ENCODE measurements at places on chromosomes 7 and 10.
A peak's percentile ranks its signal among the peaks of the same experiment; 100 is the strongest.

DNA sequence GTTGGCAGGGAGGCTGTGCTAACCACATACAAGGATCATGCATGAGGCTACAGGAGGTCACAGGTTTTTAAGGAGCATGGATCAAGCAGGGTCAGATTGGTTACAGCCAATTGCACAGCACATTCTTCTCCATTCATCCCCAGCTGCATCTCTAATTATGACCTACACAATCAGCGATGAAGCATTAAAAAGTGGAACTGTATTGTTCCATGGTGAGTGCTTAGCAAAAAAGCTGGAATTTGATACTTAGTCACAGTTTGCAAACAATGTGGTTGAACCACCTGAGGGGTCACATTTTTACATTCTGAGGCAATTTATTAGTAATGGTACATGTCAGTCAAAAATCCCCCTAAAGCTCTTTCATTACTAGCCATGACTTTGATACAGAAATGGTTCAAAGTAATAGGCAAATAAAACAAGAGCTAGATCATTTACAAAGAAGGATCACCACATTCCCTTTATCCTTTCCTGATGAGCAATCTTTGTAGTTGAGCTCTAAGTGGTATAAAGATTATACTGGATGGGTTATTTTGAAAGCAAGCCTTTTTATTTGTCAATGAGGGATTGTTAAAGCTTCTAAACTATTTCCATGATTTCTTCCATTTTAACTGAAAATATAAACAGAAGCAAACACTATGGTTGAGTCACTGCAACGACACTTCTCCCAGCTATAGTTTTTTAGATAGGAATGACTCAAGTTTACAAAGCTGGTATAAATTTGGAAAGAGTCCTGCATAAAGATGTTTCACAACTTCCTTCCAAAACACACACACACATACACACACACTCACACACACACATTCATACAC lies 217.8 kb upstream of the SEMA3A start:
- DNase-seq: no peak

- DNase-seq: no peak
These were observed 25.7 kb downstream of the CACNA2D1 start for GRCh38 chr7:82417898-82418297.

DNA sequence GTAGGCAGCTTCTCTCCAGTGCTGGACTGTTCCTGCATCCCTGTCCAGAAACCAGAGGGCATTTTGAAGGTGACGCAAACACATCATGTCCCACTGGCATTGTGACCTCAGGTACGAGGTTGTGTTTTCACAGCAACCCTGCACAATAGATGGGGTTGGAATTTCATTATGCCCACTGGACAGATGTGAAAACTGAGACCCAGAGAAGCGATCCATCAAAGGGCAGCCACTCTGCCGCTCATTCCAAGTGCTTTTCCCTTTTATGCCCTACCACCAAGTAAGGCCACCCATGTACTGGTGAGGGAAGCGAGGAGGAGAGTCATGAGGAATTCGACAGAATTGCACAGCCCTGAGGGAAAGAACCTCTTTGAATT lies 63.3 kb downstream of the CALML3 start:
- DNase-seq: no peak

DNA sequence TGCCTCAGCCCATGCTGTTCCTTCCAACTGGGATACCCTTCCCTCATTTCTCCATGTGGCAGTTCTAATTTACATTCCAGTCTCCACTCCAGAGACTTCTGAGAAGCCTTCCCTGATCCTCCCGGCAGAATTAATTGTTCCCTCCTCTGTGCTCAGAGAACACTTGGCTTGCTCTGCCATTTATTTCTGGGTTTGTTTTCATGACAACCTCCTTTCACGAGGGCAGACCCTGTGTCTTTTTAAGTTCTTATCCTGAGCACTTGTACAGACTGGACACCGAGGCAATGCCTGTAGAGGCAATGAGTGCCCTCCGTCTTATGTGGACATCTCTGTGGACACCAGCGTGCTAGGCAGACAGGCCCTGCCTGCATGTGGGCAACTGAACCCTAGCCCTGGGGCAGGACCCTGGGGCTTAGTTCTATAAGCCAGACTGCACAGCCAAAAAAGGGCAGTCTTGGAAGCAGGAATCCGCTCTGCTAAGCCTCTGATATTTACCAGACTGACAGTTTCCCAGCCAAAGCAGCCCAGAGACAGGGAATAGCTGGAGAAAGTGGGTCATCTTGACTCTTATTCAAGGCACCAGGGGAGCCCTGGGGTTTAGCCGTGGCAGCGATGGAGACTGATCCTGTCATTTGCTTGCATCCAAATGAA lies 474.0 kb downstream of the RPS24 start:
- DNase-seq: no peak

DNA sequence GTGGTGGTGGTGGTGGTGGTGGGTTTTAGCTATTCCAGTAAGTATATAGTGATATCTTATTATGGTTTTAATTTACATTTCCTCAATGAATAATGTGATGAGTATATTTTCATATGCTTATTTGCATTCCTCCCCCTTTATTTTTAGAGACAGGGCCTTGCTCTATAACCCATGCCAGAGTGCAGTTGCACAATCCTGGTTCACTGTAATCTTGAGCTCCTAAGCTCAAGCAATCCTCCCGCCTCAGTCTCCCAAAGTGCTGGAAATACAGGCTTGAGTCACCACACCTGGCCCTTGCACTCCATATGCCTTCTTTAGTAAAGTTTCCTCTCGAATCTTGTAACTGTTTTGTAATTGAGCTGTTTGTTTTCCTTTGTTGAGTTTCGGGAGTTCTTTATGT lies 577.7 kb upstream of the AUTS2 start:
- no peak for DNase-seq

GRCh38 chr10:93576888-93577287 lies 10.4 kb downstream of the FFAR4 start:
- no peak for DNase-seq

DNA sequence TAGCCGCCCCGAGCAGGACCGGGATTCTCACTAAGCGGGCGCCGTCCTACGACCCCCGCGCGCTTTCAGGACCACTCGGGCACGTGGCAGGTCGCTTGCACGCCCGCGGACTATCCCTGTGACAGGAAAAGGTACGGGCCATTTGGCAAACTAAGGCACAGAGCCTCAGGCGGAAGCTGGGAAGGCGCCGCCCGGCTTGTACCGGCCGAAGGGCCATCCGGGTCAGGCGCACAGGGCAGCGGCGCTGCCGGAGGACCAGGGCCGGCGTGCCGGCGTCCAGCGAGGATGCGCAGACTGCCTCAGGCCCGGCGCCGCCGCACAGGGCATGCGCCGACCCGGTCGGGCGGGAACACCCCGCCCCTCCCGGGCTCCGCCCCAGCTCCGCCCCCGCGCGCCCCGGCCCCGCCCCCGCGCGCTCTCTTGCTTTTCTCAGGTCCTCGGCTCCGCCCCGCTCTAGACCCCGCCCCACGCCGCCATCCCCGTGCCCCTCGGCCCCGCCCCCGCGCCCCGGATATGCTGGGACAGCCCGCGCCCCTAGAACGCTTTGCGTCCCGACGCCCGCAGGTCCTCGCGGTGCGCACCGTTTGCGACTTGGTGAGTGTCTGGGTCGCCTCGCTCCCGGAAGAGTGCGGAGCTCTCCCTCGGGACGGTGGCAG lies at the start of gene MGMT:
Gene MGMT (plus strand): TSS at position 539 of the 656 bp plus-strand sequence.
- DNase-seq: peak; percentile 83

DNA sequence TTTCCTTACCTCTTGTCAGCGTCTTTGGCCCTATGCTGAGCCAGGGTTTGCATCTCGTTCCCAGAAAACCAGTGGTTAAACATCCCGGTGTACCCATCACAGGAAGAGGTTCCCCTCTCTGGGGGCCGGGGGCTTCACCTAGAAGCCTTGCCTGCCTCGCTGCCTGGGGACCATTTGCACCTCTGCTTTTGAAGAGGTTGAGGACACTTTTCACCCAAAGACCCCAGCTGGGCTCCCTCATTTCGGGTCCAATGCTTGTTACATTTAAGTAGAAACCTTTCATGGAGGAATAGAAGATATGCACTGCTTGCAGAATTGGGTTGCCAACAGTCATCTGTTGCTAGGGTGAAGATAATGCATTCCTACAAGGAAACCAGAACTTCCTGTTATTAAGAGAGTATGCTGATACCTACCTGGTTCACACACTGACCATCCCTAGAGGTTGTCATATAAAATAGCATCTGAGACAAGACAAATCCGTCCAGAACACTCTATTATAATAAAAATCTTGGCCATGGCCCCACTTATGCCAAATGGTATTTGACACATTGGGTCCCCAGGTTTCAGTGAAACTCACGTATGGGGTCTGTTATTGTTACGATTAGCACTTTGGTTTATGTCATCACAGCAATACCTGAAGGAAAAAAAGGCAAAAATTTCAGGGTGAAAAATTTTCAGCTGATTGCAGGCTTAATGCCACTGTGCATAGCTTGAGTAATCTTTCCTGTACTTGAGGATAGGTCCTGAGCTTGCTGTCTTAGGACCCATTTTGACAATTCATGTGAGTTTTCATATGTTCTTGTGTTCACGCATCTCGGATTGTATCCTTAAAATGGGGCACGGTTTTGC lies 917 bp downstream of the ZNF365 start:
- DNase-seq: no peak

GRCh38 chr10:17412323-17412722 lies 42.1 kb downstream of the ST8SIA6 start:
- DNase-seq: no peak

GRCh38 chr10:67492317-67493019 lies 203.5 kb downstream of the CTNNA3 start:
- DNase-seq: no peak

DNA sequence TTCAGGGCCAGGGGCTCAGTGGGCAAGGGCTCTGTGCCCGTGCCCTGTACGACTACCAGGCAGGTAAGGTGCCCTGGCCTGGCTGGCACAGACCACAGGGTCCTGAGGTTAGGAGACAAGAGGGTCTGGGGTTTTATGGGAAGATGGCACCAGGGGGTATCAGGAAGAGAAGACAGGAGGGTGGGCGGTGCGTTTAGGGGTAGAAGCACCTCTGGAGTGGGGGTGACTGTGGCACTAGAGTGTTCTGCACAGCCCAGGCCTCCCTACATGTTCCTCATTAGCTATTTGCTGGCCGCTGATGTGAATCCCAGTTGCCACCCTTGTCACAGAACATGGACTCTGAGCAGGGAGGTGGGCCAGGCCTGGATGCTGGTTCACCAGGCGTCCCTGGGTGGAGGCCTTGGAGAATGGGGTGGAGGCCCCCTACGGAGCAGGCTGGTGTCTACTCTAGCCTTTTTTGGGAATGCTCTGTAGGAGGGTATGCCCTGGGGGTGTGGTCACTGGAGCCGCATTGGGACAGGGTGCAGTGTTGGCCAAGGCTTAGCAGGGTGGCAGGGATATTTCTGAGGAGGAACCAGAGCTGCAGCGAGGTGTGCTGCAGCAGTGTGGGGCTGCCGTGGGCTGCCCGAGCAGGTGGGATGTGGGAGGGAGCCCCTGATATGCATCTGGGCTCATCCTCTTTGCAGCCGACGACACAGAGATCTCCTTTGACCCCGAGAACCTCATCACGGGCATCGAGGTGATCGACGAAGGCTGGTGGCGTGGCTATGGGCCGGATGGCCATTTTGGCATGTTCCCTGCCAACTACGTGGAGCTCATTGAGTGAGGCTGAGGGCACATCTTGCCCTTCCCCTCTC lies 5.0 kb downstream of the PGAM2 start:
- no peak for DNase-seq

- no peak for DNase-seq
These were observed 294.0 kb upstream of the AKR1E2 start for GRCh38 chr10:4532011-4532410.

- no peak for DNase-seq
These were observed 6.1 kb downstream of the CYP26A1 start for GRCh38 chr10:93079663-93080349.

- no peak for DNase-seq
These were observed 29.5 kb upstream of the VDAC2 start for GRCh38 chr10:75181073-75181472.

DNA sequence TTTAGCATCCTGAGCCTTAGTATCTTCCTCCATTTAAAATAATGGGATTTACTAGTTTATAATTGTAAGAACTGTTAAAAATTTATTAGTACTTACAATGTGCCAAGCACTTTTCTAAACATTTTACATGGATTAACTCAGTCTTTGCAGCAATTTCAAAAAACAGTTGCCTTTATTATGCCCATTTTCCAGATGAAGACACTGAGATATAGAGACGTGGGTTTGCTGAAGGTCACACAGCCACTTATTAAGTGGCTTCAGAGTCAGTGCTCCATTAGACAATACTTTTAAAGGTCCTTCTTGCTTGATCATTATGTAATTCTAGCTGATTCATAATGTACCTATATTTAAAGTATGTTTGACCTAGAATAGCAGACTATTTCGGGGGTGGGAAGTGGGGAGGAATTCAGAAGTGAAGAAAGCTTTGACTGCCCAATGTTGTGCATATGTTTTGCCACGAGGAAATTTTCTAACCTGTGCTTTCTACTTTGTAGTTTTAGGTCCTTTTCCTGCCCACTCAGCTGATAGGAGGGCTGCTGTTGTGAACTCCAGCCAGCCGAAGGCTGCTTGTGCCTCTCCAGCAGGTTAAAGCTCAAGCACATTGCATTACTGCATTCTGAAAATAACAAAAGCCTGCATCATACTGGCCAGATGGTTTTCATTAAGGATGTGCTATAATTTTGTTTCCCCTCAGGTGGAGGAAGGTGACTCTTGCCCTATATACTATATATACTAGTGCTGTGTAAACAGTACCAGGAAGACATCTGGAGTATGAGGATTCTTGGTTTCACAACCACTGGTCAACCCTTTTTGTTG lies 4.3 kb downstream of the PLEKHA8 start:
- DNase-seq: no peak

GRCh38 chr10:10892290-10892875 lies 125.3 kb upstream of the CELF2 start:
- DNase-seq: no peak

- no peak for DNase-seq
These were observed 9.2 kb downstream of the TNPO3 start for GRCh38 chr7:129045682-129046081.

DNA sequence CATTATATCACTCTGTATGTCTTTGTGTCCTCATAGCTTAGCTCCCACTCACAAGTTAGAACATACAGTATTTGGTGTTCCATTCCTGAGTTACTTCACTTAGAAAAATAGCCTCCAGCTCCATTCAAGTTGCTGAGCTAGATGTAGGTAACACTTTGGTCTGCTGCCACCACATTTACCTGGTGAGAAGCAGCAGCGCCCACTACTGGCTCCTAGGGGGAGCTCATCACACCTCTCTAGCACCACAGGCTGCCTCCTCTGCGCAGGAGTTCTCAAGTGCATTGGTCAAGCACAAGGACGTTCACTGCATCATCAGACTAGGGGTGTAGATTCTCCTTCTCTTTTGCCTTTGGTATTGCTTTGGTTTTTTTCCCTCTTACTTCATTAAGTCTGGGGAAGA lies 530.9 kb upstream of the AUTS2 start:
- DNase-seq: no peak

- no peak for DNase-seq
These were observed 100.4 kb downstream of the TAX1BP1 start for GRCh38 chr7:27840313-27840712.

- no peak for DNase-seq
These were observed 67.8 kb downstream of the CTBP2 start for GRCh38 chr10:125092564-125093031.

- DNase-seq: no peak
These were observed 86.3 kb downstream of the KAT6B start for GRCh38 chr10:74912682-74913081.

GRCh38 chr10:116470768-116471415 lies 43.2 kb downstream of the PNLIPRP3 start:
- peak; percentile 42 for DNase-seq
